LNCaP clone FGC (cell line): ENCODE measurements at places on chromosomes 13 and 19.

DNA sequence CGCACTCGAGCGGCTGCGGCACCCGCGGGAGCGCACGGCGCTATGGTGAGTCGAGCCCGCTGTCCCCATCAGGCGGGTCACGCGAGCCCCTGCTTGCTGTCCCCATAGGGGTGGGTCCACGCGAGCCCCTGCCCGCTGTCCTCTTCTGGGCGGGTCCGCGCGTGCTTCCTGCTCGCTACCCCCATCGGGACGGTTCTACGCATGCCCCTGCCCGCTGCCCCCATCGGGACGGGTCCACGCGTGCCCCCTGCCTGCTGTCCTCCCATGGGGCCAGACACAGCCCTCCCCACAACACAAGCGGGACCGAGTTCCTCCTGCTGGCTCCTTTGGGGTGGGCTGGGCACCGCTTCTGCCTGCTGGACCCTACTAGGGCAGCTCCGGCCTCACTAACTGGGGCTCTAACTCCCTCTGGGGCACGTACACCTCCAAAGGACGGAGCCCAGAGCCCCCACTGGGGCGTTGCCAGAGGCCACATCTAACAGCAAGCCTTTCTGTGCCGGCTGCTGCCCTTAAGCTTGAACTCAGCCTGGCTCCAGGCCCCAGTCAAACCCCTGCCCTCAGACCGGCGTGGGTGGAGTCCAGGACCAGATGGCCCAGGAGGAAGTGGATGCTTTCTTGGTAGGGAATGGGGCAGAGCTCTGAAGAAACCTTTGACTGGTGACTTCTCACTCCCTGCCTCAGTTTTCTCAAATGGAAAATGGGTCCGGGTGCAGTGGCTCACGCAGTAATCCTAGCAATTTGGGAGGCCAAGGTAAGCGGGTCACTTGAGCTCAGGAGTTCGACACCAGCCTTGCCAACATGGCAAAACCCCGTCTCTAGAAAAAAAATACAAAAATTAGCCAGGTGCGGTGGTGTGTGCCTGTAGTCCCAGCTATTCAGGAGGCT lies 722 bp downstream of the COLGALT1 start:
- DNase-seq = no peak

DNA sequence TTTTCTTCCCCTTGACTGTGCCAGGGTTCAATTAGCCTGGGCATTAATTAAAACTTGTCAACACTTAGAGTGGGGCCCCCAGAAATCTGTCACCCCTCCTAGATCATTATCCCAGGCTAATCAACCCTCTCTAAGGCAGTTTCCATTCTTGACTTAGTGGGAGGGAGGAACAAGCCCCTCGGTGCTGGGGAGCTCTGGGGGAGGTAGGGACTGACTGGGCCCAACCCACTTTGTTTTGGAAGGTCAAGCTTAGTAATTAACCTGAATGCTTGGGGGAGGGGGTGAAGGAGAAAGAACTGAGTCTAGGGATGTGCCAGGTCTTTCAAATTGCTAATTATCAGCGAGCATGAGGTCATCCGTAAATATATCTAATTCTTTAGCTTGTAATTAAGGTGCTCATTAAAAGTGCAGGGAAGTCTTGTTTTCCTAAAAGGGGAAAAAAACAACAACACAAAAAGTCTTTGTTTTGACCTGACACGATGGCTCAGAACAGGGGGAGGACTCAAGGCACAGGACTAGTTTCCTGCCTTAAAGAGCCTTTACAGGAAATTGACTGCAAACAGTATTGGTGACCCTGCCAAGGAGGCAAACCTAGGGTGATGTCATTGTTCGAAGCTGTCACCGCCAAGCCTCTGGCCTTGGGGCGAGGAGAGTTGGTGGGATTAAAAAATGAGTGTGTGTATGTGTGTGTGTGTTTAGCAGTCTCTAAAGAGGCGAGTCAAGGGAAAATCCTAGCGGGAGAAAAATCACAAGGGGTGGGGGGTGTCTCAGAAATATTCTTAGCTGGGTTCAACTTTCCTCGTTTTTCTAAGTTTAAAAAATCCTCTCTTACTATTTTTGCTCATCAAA lies 19.4 kb downstream of the ACTN4 start:
- DNase-seq = peak; percentile 58

DNA sequence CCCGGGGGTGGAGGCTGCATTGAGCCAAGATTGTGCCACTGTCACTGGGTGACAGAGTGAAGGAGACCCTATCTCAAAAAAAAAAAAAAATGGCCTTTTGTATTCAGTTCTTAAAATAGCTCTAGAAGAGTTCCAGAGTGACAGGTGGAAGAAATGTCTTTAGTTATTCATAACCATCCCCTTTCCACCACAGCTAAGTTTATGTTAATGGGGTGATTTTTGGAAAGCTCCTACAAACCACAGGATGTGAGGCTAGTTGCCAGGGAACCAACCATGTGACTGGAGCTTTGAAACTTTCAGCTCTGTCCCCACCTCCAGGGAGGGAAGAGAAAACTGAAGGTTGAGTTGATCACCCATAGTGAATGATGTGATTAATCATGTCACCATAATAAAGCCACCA lies 6.9 kb downstream of the ZNF490 start:
- DNase-seq = no peak

DNA sequence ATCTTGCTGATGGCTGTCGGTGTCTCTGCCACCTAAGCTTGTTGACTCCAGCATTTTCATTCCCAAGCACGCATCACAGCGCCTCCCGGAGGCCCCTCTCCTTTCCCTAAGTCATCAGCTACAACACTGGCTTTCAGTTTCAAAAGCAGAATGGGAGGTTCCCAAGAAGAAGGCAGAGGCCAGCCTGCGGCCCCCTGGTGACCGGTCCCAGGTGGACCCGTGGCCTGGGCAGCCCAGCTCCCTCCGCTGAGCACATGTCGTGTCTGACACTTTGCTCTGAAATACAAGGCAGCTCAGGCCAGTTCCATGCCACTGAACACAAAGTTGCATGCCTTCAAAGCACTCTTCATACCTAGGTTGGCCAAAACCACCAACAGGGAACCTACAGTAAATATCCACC lies 8.5 kb downstream of the MLLT1 start:
- no peak for DNase-seq

DNA sequence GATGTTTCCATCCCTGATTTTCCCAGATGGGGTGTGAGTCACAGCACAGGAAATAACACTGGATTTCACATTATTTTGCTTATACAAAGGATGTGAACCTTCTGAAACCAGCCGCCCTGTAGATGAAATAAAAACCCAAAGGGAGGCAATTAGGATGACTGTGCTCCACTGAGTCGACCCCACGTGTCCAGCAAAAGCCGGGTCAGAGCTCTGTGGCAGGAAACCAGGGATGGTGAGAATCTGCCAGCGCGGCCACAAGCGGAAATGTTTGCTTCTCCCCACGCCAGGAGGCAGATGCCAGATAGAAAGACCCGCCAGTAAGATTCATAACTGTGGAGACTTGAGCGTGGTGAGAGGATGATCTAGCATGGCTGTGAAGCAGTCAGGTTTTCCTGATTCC lies 764.4 kb downstream of the LIG4 start:
- no peak for DNase-seq

DNA sequence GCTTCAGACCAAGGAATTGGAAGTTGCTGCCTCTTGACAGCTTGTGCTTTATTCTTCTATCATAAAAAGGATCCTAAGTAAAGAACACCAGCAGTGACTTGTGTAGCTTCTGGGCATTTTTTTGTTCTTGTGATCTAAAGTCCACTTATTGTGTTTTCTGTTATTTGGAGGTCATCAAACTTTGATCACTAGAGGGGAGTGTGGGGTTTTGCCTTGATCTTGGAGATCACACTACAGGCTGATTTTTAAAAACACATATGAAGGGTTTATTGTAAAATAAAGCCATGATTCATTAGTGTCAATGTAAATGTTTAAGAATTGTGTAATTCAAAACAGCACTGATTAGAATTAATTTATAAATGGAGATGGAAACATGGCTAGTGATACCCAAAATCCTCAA lies 328.7 kb upstream of the EDNRB start:
- DNase-seq = no peak
